ENCODE measurements at places on chromosomes 5 and 9.

- no peak for DNase-seq
Observed at GRCh38 chr5:66231508-66231907, 87.4 kb downstream of the SREK1 start.

DNA sequence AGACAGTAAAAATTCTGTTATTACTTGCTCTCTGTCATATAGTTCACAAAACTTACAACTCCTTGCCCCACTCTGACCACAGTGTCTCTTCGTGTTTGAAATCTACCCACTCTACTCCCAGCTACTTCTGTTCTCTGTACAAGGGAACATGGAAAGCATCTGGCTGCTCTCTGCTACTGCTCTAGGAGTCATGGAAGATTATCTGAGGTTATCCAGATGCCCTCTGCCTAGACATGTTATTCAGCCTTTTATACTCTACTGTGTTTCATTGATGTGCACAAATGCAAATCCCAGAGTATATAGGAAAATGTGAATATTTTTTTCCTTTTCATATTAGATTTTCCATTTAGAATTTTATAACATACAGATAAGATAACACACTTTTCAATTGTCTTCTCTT lies 1525.6 kb downstream of the MAT2B start:
- no peak for DNase-seq

DNA sequence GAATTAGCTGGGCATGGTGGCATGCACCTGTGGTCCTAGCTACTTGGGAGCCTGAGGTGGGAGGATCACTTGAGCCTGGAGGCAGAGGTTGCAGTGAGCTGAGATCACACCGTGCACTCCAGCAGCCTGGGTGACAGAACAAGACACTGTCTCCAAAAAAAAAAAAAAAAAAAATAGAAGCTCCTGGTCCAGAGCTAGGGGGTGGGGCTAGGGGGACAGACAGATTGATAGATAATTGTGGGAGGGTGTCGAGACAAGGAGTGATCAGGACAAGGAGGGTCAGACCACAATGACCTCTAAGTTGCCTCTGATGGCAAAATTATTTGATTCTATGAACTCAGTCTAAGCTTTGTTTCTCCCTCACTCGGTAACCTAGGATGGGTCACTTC lies 6.6 kb upstream of the PHF19 start:
- no peak for DNase-seq

- DNase-seq = no peak
Observed at GRCh38 chr9:8429768-8430167, 630.2 kb upstream of the DMAC1 start.

DNA sequence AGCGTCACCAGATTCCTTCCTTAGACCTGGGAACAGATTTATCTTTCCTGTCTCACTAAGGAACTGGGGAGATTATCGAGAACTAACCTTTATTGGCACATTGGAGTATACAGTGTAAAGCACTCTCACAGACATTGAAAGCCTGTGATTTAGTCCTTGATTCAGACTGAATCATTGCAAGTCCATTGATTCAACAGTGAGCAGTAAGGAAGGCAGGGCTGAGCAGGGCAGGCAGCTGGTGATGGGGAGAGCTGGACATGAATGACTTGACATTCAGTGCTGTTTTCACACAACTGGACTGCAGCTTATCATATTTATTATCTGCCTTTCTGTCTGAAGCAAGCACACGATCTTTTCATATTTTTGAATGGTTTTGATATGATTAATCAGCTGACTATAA lies 16.2 kb downstream of the ISOC1 start:
- DNase-seq = no peak

DNA sequence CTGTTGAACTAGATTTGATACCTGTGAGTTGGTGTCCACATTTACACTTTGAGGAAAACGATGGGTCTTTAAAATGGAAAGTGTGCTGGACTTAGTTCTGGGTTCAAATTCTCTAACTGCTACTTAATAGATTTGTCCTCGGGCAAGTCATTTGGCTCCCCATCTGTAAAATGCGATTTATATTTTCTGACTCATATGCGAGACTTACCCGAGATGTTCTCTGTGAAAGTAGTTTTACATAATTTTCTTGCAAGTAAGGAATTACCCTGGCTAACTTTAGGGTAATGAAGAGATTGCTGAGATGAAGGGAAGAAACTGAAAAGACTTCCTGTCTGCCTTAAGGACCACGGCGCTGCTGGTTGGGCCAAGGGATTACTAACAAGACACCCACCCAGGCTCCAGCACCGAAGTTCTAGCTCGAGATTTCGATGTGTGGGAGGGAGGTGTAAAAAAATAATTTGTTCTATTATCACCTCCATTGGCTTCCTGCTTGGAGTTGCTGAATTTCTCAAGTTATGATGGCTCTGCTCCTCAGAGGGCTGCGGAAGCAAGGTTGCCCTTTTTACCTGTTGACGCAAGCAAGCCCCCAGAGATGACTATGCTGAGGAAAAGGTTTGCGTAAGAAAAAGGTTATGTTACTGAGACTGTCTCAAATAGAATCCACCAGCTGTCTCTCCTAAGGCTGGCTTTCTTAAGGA lies 24.1 kb downstream of the PCSK1 start:
- no peak for DNase-seq

- no peak for DNase-seq
Observed at GRCh38 chr5:71783891-71784290, 64.8 kb downstream of the CARTPT start.

GRCh38 chr5:56329652-56330051 lies 96.5 kb upstream of the ANKRD55 start:
- no peak for DNase-seq

- DNase-seq = no peak
Observed at GRCh38 chr9:113220467-113221002, 542 bp downstream of the FKBP15 start.

DNA sequence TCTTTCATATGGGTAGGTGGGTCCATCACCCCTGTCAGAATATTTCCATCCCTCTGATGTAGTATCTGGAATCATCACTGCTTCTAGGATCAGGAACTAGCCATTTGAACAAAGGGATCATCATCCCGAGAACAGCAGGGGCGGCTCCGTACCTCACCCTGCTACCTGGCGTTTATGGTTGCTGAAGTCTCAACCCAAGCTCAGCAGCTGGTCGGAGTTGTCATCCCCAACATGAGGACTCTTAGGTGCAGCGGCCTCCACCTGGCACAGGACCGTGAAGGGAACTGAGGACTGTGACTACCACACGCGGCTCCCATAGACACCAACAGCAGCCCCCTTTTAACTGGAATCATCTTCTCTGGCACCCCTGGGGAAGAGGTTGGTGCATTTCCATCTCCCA lies 35.1 kb downstream of the ROR2 start:
- no peak for DNase-seq

DNA sequence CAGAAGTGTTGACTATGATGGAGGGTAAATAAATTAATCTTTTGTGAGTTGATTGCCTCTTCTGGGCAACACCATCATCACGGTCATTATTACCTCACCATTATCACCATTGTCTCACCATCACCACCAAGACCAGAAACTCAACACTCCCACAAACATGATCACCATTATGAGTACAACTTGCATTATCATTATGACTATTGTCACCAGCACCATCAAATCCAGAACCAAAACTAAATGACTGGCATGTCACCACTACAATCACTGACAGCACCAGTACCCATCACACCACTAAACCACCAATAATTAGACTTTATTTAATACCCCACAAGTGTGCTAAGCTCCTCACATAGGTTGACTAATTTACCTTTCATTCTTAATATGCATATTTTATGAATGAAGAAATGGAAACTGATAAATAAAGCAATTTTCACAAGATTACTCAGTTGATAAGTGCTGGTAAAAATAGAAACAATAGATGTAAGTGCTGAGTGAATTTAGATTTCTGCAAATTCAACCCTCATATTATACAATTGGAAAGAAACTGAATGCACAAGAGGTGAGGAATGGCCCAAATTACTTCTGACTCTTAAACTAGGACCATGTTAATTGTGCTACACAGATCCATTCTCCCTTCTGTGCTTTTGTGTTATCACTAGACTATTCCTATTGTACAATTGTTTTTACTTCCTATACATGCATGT lies 517.8 kb upstream of the PAPPA start:
- no peak for DNase-seq

DNA sequence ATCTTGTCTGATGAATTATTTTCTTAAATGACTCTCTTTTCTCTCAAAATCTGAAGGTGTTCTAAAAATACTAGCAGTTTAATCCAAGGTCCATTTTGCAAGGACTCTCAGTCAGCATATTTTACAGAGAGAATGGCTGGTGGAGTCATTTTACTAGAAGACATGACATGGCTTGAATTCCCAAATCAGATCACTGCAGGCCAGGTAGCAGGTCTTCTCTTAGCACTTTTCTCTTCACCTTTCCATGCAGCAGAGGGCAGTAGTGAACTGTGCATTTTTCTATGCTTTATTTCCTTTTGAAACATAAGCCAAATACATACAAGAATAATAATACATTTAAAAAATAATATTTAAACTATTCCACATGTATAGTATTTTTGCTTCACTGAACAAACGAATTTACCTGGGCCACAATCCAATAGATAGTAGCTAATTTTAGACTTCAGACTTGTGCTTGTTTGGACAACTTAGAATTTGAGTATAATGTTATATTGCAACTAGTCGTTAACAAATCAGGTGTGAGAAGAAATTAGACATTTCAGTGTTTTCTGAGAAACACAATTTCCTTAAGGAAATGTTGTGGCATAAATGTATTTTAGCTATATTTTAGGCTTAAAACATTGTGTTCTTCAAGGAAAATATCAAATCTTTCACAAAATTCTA lies 289.4 kb upstream of the DAB2 start:
- DNase-seq = no peak

DNA sequence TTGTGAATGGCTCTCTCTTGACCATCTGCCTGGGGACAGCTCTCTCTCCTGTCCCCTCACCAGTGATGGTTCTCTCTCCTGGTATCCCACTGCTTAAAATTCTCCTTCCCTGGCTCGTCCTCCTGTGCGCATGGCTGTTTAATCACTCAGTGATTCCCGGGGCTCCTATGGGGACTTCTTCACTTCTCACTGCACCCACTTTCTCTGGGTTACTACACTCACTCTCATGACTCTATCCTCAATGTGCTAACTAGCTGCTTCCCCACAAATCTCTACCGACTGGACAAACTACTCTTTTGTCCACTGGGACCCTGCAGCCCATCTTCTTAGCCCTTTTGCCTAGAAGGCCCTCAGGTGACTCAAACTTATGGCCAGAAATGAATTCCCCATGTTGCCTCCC lies 89.1 kb upstream of the TBC1D2 start:
- DNase-seq = no peak

DNA sequence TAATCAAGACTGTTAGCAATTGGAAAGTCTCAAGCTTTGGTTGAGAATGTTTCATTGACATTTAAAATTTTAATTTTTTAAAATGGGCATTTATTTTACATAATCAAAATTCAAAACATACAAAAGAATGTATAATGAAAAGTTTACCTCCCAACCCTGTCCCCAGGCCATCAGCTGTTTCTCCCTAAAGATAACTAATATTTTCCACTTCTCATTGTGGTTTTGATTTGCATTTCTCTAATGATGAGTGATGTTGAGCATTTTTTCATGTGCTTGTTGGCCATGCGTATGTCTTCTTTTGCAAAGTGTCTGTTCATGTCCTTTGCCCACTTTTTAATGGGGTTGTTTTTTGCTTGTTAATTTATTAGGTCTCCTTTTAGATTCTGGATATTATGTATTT lies 11.4 kb upstream of the MACIR start:
- DNase-seq = no peak

- no peak for DNase-seq
Observed at GRCh38 chr5:8864053-8864452, 681.8 kb downstream of the SEMA5A start.

GRCh38 chr5:75192804-75193203 lies 43.9 kb downstream of the ANKRD31 start:
- no peak for DNase-seq

DNA sequence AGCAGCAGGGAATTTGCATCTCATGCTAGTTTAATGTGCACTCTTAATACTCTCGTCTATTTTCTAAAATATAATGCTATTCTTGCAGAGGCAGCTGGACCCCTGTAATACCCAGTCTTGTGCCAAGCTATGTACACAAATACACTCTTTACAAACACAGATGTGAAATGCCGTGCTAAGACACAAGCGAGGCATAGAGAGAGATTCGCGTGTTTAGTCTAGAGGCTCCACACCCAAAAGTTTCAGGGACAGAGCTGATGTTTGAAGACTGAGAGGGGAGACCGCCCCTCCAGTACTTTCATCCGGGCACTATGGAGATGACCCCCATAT lies 1.2 kb downstream of the DPYSL3 start:
- no peak for DNase-seq

GRCh38 chr9:108078375-108078774 lies 588.8 kb upstream of the KLF4 start:
- DNase-seq = no peak

DNA sequence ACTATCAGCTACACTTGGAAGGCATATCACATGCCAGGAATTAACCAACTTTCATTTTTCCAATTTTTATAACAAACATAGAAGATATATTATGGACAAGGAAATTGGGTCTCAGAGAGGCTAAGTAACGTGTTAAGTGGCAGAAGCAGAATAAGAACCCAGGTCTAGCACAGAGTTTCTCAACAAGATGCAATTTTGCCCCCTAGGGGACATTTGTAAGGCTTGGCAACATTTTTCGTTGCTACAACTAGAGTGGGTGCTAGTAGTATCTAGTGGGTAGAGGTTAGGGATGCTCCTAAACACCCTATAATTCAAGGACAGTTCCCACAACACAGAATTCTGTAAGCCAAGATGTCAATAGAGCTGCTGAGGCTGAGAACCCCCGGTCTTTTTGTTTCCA lies 180.6 kb downstream of the SNCAIP start:
- DNase-seq = no peak

DNA sequence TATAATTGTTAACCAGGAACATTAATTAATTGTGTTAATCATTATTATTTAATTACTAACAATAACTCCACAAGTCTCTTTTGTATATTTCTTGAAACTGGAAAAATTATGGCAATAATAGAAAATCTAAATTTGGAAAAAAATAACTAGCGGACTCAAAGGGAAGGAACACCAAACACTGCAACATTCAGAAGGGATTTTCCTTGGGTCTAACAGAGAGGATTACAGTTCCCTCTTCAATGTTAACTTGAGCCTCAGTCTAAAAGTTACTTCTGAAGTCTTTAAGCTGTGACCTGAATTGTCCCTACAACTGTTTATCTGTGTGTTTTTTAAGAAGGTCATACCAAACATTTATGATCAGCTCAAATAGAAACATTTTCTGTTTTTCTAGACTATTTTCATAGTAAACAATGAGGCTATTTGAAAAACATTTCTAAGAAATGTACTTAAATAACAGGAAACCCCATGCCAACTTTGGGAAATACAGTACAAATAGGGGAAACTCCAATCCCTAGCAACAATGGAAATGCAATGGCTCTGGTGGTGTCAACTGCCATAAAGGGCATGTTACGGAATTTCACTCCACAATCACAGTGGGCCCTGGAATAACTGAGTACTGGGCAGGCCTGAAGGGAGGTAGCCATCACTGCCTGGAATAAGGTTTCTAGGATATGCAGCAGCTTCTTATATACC lies 61.2 kb downstream of the MCTP1 start:
- DNase-seq = no peak

DNA sequence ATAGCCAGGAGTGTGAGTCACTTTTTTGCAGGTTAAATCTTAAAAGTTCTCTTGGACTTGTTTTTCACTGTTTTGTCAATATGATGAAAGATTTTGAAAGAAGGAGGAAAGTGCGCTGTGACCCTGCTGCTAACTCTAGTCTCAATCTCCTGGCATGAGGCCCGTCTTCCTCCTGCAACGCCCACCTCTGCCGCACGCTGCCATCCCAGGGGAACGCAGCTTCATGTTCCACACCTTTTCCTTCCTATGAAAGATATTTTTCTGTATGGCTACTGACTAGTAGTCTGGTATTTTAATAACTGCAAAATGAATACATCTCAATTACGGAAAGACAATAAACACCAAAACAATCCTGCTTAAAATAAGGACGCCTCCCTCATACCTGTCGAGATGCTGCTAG lies 8.3 kb downstream of the PPIC start:
- no peak for DNase-seq
